ENCODE measurements at places on chromosomes 2 and 18. TPM values are rescaled to one million over a fixed set of nuclear protein-coding genes. Genes with fewer than 3 reads are reported as not detected.
A peak's percentile ranks its signal among the peaks of the same experiment; 100 is the strongest.

DNA sequence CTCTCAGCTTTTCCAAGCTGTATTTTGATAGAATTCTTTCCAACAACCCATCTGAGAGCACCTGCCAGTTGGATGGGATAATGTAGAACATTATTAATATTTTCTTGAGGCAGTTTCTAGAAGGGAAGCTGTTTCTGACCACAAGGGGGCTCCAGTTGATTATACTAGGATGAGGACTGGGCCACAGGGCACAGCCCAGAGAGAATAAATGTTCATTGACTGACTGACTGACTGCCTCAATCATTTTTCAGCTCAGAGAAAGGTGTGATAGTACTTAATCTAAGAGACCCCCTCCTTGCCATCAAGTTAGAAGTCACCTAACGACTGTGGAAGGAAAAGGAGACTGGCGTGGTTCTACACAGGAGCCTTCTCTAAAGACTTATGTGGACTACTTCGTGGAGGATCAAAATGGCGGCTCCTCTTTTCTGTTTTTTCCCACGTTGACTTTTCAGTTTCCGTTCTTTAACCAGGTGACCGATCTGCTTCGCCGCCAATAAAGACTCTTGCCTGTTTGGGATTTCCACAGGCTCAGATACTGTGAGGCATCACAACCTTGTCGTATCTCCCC is 31.9 kb upstream of the CREG2 start:
- peak; percentile 88 for DNase-seq

DNA sequence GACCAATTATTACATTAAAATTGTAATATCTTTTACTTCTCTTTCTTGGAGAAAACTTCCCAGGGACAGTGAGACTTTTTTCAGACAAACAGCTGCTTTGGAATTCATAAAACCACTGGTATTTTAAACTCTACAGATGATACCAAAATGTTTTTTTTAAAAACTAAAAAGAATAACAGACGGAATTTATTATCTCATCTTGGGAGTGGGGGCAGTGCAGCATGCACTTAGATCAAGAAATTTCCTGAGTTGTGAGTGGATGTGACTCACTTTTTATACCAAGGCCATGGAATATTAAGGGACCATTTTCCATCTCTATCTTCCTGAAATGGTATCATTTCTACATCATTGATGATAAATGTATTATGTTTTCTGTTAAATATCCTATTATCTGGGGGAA is 422.8 kb upstream of the HNRNPA3 start:
- DNase-seq = no peak

- DNase-seq = no peak
Measured at GRCh38 chr18:30828700-30829099, 213.8 kb downstream of the DSC3 start.

GRCh38 chr2:203501873-203502272 is 33.2 kb downstream of the RAPH1 start:
- no peak for DNase-seq

- DNase-seq = no peak
Measured at GRCh38 chr2:47177043-47177565, 22.0 kb upstream of the STPG4 start.

Gene GKN1
- total RNA-seq = not detected

Gene MSH6
- total RNA-seq = 53.0 TPM

Gene CRYGD
- total RNA-seq = not detected

Gene TET3
- total RNA-seq = 8.7 TPM

Measured in dermis blood vessel endothelial cell (primary cell).